Adipocyte (in vitro differentiated cells): ENCODE measurements at places on chromosomes 6 and 20.

DNA sequence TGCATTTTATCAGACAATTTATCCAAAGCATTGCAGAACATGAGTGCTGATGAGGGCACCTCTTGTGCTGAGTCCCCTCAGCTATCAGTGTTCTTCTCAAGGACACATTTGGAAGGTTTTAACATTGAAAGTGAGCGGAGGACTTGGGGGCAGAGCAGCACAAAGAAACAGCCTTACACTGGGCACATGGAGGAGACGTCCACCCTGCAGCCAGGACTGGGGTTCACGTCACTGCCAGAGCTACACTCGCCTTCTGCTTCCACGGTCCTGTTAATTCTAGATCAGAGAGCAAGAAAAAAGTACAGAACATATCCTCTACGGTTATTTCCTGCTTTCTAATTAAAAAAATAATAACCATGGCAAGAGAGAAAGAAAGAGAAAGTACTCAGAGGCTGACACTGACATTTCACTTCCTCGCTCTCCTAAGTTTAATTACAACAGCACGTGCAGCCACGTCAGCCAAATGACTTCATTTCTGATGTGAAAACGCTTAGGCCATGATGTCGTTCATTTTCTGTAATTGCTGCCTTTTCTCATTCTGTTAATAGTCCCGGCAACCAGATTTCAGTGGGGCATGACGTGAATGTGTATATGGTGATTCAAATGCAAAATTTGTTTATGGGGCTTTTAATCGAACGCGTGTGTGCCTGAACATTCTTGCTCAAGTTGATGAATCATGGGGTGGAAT, 5.1 kb downstream of the PRND start:
- DNase-seq, result peak; percentile 72

DNA sequence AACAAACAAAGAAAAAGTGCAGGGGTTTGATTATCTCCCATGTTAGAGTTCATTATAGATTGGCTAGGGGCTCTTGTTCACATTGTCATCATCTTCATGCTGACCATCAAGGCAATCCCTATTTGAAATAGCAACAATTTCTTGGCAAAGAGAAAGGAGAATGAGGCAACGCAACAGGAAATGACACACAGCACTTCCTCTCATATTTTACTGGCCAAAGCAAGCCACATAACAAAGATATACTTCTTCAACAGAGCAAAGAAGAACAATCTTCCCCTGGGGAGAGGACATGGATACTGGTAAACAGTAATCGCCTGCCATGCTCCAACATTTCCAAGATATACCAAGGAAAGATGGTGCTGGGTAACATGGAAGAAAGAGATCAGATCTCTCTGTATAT, 29.8 kb downstream of the EPM2A start:
- DNase-seq, result no peak

DNA sequence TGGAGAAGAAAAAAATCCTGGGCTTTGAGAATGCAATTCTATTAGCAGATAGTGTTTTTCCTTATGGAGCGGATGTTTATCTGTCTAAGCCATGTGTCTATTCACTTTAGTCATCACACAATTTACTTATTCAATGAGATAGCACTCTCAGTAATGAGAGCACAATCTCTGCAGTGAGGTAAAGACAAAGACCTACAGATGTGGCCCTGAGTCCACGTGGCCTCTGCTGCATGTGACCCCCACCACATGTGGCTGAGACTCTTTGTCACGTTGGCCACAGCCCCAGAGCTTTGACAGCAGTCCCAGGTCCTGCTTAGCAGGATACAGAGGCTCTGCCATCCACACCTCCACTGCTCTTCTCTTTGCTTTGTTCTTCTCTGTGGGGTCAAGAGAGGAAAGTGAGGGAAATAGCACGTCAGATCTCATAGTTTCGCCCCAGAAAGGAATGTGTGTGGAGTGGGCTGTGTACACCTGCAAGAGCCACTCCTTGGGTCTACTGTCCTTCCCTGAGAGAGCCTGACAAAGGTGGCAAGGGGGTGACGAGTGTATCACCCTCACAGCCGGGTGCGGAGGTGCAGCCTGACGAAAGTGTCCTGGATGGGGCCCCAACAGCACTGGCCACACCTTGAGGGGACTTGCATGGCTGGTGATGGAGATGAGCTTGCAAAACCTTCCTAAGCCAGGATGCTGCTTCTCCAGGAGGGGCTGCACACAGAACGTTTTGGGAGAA, 40.7 kb downstream of the ZNF831 start:
- DNase-seq, result no peak

DNA sequence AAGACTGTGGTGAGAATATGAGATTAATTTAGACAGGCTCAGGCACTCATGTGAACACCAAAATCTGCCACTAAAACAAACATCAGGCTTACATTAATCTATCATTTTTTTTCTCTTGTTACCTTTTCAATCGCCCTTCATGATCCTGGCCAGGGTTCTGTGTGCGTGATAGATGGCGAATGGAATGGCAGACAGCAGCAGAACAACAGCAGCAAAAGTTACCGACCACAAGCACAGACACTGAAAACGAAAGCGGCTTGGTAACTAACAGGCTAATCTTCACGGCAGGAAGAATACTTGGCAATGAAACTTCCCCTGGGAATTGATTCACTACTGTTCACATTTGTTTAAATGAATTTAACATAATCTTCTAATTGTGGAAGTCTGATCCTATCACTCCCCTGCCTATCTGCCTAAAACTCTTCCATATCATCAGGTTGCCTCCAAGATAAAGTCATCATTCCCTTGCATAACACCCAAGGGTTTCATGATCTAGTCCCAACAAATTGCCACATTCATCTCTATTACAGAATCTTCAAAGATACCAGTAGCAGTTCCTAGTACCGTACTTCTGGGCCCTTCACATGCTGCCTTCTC, 28.7 kb downstream of the PTPRK start:
- DNase-seq, result peak; percentile 76

- no peak for DNase-seq
Measured at GRCh38 chr6:149727793-149728498, 10.0 kb upstream of the LATS1 start.

DNA sequence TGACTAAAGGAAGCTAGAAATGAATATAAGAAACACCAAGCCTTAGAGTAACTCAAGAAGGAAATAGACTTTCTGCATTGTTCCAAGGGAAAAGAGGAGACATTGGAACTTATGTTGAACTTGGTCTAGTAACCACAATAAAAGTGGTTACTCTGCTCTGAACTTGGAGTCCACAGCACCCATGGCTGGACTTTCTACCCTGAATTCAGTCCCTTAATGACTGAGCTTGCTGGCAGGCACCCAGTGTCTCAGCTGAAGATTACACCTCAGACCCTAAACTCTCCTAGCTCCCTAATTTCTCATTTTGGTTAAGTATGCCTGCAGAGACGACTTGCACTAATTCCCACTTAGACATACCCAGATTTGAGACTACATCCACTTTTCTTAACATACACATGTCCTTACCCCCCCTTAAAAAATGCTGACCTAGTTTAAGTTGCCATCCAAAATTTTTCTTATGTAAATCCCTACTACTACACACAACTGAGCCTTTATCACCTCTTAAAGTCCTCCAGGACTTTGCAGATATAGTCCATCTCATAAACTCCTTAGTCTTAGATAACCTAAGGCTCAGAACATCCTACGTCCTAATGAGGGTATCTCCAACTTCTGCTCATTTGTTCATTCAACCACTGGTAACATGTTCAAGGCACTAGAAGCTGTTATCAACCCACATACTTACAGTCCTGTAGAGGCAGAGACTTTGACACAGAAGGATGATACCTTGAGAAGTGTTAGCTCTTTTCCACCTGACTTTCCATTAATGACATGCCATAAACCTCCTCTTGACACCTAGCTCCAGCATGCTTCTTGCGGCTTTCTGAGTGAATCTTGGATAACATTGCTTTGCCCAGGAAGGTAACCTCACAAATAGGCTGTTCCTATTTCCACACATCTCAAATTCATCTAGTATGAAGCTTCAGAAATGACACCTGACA, 129.8 kb downstream of the ALDH8A1 start:
- DNase-seq, result no peak

GRCh38 chr6:24642061-24642460, 3.9 kb downstream of the KIAA0319 start:
- DNase-seq, result no peak

- DNase-seq, result peak; percentile 86
Measured at GRCh38 chr6:56902641-56903464, 52.1 kb upstream of the BEND6 start.

DNA sequence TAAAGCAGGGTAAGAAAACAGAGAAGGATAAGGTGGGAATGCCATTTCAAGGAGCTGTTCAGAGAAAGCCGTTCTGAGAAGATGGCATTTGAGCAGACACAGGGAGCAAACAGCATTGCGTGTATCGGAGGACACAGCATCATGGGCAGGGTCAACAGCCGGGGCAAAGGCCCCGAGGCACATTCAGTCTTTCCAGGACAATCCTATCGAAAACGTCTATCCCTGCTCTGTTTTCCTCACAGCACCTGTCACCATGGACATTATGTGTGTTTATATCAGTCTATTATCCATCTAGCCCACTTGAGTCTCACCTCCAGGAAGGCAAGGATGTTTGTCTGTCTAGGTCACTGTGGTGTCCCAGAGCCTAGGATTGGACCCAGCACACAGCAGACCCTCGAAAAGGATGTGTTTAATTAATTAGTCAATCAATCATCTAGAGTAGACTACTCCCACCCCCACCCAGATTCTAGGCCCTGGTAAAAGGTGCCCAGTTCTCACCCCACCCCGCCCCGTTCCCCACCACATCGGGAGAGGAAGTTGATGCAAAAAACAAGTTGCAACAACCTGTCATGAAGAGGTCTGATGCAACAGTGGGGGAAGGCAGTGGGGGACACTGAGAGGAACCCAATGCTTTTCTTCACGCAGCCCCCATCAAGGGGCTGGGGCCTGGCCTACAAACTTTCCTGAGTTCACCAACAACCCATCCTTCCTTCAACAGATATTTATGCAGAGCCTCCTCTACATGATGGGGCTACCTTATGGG, 66.6 kb downstream of the PREX1 start:
- no peak for DNase-seq

DNA sequence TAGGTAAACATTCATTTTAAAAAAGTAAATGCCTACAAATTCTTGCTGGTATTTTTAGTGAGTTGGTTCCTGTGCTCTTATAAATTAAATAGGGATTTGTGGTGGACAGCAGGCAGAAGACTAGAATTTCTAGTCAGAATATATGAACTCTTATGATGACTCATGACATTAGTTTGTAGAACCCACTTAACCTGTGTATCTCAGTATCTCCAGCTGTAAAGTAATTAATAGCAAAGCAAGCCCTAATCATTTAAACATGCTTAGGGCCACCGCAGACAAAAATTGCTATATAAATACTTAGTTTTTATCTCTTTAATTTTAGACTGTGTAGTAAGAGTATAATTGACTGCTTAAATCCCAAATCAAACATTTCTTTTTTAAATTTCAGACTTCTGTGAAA, 2.4 kb downstream of the FAM135A start:
- peak; percentile 2 for DNase-seq

- DNase-seq, result no peak
Measured at GRCh38 chr6:113920663-113921267, 50.2 kb downstream of the HDAC2 start.

DNA sequence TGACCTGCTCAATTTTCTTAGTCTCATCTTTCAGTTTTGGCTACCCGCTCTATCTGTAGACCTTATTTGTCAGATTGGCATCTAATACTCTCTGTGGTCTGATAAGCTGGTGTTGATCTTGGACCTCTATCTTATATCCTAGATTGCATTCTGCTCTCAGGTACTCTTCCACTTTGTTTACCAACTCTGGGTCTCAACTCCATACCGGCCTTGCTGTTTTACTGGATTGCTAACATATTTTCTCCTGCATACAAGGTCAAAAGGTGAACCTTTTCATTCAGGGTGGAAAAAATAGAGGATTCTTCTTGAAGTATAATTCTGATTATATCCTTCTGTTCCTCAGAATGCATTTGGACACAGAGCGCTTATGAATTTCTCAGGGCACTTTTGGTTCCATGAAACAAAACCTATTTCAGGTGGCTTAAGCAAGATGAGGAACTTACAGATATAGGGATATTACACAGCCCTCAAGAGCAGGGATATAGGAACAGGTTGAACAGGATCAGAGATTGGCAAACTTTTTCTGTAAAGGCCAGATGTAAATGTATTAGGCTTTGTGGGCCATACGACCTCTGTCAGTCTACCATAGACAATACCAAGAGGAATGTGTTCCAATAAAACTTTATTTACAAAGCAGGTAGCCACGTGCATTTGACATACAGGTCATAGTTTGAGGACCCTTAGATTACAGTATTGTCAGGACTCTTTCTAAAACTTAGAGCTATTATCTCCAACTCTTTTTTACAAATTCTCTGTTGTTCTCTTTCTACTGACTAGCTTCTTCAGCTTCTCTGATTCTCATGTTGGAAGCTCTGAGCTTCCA, 2.5 kb upstream of the SH3BGRL2 start:
- DNase-seq, result no peak
